ENCODE measurements at places on chromosomes 1 and 21.

GRCh38 chr1:8815582-8816151 lies 1.8 kb downstream of the RERE start:
- no peak for DNase-seq

DNA sequence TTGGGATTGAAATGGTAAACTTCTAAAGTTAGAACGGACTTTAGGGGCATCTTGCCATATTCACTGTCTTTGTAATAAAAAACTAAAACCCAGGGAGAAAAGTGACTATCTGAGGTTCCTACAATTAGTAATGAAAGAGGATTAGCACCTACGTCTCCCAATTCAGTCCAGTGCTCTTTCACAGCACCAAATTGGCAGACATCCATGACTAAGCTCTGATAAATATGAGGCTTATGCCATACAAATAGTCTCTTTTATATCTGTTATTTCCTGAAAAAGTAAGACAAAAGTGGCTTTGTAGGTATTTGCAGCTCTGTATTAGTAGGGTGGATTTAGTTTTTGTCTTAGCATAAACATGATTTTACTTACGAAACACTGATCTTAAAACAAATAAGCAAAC lies 315.0 kb upstream of the NRIP1 start:
- no peak for DNase-seq

- DNase-seq: no peak
Measured at GRCh38 chr1:8378178-8378577, 60.3 kb downstream of the SLC45A1 start.

GRCh38 chr1:232180779-232181136 lies 449.2 kb downstream of the SIPA1L2 start:
- no peak for DNase-seq

DNA sequence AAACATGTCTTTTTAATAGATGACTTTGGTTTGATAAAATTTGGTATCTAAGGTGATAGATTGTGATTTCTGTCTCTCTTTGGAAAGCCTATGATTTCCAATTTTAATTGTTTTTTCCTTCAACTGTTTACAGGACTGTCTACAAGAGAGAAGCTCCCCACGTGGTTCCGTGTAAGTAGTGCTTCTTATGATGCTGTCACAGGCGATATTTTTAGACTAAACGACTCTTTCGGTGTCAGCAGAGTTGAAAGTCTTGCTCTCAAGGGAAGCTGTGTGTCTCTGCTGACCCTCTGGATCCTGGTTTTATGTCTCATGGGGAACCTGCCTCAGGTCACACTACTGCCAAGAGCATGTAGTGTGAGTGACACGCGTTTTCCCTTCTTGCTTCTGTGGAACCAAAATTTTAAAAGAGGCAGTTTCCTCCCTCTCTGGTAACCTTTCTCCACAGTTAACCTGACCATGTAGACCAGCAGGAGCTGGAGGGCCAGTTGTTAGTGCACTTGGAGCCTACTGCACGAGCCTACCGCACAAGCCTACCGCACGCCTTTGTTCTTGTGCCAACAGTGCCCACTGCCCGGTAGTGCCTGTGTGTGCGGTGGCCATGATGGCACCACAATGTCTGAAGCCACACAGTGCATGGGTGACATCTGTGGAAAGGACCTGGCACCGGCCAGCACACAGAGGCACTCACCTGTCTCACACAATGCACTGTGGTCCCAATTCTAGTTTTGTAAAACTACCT lies 91.9 kb downstream of the PCBP3 start:
- no peak for DNase-seq

- no peak for DNase-seq
Measured at GRCh38 chr1:168498159-168498631, 45.6 kb downstream of the XCL2 start.

- DNase-seq: peak; percentile 52
Measured at GRCh38 chr1:29706936-29707335, 470.6 kb downstream of the PTPRU start.

GRCh38 chr21:42486072-42486471 lies 10.0 kb downstream of the RSPH1 start:
- DNase-seq: no peak

- no peak for DNase-seq
Measured at GRCh38 chr1:8406011-8406410, 88.1 kb downstream of the SLC45A1 start.
